ENCODE measurements at places on chromosomes 5 and 9.

DNA sequence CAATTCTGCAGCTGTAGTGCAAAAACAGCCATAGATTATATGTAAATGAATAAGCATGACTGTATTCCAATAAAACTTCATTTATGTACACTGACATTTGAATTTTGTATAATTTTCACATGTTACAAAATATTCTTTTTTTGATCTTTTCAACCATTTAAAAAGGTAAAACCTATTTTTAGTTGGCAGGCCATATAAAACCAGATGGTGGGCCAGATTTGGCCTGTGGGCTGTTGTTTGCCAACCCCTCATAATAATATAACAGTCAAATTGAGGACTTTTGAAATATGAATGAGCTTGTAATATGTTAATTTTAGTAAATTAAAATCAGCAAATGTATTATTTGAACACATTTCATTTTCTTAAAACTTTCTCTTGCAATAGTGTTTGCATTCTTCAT, 913.4 kb downstream of the TLE1 start:
- no peak for DNase-seq

DNA sequence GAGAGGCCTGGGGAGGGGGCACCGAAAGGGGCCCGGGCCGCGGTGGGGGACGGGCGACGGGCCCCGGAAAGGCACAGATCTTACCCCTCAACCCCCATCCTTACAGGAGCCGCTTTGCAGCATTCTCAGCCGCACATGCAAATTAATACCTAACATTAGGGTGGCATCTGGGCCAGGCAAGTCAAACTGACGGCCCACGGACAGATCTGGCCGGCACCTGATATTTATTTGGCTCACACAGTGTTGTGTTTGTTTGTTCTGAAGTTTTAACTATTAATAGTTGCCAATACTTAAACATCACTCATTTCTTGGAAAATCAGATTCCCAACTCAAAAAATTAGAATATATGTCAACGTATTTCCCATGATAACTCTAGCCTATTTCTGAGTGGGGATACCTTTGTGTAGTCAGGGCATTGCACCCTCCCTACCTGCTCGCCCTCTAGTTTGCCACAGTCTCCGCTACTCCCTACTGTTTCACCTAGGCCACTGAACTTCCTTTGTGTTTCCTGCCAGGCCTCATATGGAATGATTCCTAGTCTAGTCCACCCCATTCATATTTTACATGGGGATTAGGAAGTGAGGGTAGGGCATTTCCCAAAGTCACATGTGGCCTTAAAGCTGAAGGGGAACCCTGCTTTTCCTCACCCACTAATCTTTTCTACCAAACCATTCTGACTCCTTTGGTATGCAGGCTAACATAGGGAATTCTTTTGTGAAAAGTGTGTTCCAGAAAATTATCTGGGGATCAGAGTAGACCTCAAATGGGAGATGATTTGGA, 71.9 kb upstream of the LARP1 start:
- DNase-seq, result no peak

GRCh38 chr5:12910641-12911040, 1006.4 kb upstream of the CTNND2 start:
- no peak for DNase-seq

- DNase-seq, result no peak
Measured at GRCh38 chr5:175751369-175751768, 93.5 kb downstream of the HRH2 start.

- no peak for DNase-seq
Measured at GRCh38 chr9:121622387-121623203, 28.8 kb upstream of the DAB2IP start.

DNA sequence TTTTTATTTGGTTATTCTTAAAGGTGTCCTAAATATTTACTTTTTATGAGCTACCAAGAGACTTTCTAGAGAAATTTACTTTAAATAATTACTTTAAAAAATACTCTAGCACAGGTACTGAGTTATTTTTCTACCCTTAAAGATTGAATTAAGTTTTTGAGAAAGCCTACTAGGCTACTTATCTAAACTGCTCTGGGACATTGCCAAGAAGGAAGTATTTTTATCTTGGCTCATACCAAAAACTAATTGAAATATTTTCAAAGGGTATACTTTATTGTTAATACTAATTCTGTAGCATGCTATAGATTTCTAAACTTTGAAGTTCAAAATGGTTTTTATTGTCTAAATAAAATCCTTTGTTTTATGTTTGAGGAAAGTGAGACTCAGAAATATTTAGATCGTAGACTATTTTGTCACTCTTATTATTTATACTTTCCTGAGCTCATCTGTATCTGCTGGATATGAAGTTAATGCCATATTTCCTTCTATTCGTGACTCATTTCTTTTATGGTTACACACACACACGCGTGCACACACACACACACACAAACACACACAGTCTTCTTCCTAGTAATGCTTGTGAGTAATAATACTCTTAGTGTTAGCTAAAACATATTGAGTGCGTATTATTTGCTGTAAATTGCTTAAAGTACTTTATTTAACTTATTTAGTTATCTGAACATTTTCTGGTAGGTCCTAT, 89.5 kb downstream of the MAN2A1 start:
- DNase-seq, result no peak

- no peak for DNase-seq
Measured at GRCh38 chr5:14753292-14753691, 88.8 kb downstream of the OTULIN start.

- no peak for DNase-seq
Measured at GRCh38 chr5:159059722-159060121, 40.0 kb downstream of the EBF1 start.

DNA sequence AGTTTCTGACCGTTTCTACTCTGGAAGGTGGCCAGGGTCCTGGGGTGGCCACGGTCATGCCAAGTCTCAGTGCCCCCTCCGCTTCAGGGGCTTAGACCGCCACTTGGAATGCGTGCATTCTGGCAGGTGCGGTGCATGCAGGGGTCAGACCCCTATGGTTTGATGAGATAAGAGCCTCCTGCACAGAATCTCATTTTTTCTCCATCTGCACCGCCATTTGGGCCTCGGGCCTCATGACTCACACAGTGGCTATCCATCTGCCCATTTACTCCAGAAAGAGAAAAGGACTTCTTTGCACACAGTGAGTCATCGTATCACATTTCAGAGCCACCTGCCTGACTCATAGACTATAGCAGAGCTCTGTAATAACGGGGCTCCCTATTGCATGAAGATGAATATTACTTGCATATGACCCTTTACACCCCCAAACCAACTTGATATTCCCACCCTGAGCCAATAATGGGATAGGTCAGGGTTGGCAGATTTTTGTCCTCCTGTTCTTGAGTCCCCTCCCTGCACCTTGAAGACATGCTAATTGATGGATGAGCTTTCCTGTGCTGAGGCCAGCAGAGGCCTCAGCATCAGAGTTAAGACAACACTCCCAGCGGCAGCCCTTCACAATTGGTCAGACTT, 157.4 kb downstream of the NR3C1 start:
- DNase-seq, result no peak

GRCh38 chr5:96427824-96428223, 5.2 kb downstream of the PCSK1 start:
- DNase-seq, result no peak

DNA sequence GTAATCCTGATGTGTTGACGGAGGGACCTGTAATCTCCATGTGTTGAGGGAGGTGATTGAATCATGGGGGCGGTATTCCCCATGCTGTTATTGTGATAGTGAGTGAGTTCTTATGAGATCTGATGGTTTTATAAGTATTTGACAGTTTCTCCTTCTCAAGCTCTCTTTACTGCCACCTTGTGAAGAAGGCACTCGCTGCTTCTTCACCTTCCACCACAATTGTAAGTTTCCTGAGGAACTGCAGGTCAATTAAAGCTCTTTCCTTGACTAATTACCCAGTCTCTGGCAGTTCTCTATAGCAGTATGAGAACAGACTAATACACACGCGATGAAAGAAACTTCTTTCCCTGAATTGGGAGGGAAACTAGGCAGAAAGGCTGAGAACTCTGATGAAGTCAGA, 141.1 kb upstream of the RAD23B start:
- no peak for DNase-seq

DNA sequence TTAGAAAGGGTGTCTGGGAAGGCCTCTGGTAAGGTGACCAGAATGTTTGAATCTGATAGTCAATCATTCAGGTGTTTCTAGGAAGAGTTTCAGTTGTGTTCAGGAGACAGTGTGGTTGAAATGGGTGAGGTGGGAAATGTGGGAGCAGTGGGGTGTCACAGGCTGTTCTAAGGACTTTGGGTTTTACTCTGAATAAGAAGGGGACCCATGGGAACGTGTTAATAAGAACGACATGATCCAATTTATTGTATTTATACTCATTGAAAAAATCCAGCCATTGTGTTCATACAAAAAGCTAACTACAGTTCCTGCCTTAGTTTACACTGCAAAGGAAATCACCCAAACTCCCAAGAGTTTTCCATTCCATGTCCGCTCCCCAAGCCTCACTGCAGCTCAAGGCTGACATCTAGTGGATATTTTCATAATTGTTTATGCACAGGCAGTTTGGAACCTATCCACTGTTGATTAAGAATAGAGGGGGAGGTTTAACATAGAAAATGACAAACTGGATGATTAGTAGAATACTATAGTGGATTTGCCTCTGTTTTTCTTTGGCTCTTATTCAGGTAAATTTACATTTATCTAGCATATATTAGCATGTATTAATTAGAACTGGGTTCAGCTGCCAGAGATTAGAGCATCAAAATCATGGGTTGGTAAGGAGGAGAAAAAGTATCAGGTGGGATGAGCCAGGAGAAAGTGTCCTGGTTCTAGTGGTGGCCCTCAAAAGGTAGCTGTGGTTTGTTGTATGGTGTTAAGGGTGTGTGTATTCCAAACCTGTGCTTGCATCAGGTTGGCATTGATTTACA, 17.7 kb downstream of the CAVIN4 start:
- DNase-seq, result no peak

GRCh38 chr9:130421802-130422276, 22.9 kb upstream of the ASS1 start:
- no peak for DNase-seq

GRCh38 chr9:134025606-134026541, 593 bp downstream of the BRD3OS start:
- peak; percentile 35 for DNase-seq

- no peak for DNase-seq
Measured at GRCh38 chr5:119470105-119470763, 17.9 kb downstream of the HSD17B4 start.

GRCh38 chr5:145768863-145769262, 66.3 kb downstream of the PRELID2 start:
- DNase-seq, result no peak

GRCh38 chr9:34759432-34760134, 49.6 kb upstream of the CCL21 start:
- no peak for DNase-seq

DNA sequence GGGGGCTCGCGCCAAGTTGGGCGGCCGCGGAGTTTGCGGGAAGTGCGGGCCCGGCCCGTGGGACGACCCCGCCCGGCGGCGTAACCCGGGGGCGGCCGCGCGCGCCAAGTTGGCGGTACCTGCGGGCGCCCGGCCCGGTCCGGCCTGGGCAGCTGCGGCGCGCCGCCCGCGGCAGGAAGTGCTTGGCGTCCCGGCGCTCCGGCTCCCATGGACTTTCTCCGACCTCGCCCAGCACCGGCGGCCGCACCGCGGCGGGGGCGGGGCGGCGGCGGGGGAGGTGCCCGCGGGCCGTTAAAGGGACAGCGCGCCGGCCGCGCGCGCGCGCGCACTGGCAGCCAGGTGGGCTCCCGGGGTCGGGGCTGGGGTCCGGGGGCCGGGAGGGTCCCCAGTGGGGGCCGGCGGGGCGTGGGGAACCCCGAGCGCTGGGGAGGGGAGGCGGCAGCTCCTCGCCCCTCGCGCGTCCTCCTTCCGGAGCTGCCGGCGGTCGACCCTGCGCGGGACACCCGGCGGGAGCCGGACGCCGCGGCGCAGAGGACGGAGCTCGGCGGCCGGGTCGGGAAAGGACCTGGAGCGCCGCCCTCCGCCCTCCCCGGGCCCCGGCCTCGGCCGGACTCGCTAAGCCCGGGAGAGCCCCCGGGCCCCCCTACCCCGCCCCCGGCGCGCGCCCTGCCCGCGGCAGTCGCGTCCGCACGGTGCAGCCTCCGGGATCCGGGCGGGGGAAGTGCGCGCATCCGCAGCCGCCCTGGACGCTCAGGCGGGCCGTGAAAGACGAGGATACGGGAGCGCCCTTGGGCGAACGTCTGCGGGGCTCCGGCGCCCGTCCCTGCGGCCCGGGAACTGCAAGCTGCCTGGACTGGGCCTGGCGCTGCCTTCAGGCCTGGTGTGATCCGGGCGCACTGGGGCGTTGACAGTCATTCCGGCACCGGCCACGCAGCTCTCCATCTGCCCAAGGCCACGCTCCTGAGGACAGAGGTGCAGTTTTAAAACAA, at the start of gene NACC2:
Gene NACC2 (minus strand): TSS at position 220 of the 989 bp plus-strand sequence. CDS start 44,768 bp downstream, outside the sequence.
- DNase-seq, result no peak

DNA sequence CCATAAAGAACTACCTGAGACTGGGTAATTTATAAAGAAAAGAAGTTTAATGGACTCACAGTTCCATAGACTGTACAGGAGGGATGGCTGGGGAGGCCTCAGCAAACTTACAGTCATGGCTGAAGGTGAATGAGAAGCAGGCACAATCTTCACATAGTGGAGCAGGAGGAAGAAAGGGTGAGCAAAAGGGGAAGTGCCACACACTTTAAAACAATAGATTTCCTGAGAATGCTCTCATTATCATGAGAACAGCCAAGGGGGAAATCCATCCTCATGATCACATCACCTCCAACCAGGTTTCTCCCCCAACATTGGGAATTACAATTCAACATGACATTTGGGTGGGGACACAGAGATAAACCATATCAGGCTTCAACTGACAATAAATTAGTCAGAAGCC, 664.9 kb downstream of the TAF11L14 start:
- no peak for DNase-seq

DNA sequence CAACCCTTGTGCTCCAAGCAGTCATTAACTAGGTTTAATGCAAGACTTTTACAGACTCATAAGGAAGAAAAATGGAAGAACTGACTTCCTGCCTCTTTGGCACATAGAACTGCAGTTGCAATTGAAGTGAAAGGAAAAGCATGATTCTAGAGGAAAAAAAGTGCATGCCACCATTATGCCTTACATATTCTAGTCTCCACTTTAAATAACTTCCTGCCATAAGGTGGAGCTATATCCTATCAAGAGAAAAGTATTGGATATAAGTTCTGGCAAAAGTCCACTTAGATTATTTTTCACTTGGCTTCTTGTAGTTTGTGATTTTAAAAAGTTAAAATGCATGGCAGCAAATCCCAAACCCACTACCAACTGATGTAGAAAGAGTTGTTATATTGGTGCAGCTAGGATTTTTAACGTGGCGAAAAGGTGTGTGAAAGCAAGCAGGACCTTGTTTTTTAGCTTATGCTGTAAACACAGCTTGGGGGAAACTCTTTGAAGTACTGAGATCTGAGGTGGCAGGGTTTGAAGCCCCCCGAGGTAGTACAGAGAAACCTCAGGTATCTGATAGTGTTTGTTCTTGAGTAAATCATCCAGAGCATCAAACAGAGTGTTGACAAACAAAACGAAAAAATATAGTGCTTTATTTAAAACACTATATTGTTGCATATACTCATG, 117.9 kb downstream of the ANXA1 start:
- no peak for DNase-seq

GRCh38 chr5:41951224-41951623, 26.1 kb downstream of the FBXO4 start:
- no peak for DNase-seq

DNA sequence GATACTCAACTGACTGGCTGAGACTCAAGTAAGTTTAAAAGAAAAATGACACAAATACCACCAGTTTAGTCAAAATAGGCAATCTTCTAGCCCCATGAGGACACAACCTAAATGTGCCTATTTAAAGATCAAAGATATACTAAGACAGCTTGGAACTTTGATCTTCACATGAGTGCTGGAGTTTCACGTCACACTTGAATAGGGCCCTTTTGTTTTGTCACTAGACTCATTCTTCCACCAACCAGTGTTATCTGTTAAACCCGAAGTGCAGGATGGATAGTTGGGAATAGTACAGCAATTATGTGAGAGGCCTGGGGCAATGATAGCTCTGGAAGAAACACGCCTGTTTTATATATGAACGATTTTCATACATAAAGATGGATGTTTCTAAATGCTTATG, 792.8 kb upstream of the NUDT12 start:
- DNase-seq, result no peak

Data from stimulated activated CD4-positive, alpha-beta T cell treated with anti-CD3 and anti-CD28 coated beads, Interleukin-12 subunit alpha, Interleukin-12 subunit beta, amount 100 ng/mL, for 24 hours (primary cell).